Esophagus mucosa (tissue), 1 donor: ENCODE measurements at places on chromosomes 12 and 14. TPM values are rescaled to one million over a fixed set of nuclear protein-coding genes. Genes with fewer than 3 reads are reported as not detected.
A peak's percentile ranks its signal among the peaks of the same experiment; 100 is the strongest.

GRCh38 chr14:101097109-101097793 is 193.7 kb upstream of the RTL1 start:
- no peak for ATAC-seq

DNA sequence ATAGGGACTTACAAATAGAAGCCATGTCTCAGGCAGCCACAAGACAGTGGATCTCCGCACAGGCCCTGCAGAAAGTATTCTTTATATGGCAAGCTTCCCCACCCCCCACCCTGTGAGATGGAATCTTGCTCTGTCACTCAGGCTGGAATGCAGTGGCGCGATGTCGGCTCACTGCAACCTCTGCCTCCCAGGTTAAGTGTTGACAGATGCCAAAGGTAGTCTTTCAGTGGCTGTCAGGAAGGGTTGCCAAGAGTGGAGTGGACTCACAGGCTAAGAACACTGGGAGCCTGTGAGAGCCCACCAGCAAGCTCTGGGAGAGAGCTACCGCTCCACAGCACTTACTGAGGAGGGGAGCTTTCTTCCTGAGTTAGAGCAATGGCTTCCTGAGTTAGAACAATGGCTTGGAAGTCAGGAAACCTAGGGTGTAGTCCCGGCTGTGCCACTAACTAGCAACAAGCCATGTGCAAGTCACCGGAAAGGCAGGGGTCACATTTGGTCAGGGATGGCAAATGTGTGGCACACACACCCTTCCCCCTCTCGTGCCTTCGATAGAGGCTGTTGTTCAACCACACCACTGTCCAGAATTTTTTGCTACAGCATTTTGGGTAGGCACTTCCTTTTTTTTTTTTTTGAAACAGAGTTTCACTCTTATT is 2.6 kb downstream of the RNASE1 start:
- peak; percentile 44 for ATAC-seq

The KRT79 gene
- 0.32 TPM for total RNA-seq

GRCh38 chr14:100767788-100768536 is 41.3 kb downstream of the DLK1 start:
- no peak for ATAC-seq

DNA sequence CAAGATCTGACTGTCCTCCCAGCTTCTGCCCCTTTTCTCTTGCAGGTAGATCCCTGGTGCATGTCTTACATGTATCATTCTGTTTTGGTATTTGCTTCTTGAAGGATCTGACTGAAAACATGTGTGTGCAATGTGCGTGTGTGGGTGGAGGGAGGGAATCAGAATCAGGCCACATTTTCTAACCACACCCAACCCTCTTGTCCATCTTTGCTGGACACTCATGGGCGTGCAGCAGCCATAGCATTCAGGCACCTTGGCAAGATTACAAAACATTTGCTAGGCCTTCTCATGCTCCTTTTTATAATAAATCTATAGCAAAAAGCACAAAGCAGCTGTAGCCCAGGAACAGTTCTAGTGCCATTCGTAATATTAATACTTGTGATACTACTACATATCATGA is 233.6 kb upstream of the E2F7 start:
- ATAC-seq: no peak

The NPFF gene
- not detected for total RNA-seq

DNA sequence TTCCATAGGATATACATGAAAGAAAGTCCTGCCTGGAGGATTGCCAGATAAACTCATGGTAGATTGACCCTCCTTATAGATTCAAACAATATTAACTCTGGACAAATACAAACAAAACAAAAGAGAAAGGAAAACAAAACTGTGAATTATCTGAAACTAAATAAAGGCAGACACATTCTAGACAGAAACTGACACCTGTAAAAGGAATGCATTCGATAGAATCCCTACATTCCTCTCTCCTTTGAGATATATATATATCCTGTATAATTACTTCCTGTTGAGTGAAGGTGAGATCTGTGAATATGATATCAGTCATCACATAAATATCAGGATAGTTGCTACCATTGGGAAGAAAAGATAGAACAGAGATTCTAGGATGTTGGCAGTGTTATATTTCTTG is 948.4 kb upstream of the ATXN7L3B start:
- ATAC-seq: no peak

- peak; percentile 69 for ATAC-seq
Measured at GRCh38 chr12:45268672-45269411, 52.9 kb downstream of the ANO6 start.

DNA sequence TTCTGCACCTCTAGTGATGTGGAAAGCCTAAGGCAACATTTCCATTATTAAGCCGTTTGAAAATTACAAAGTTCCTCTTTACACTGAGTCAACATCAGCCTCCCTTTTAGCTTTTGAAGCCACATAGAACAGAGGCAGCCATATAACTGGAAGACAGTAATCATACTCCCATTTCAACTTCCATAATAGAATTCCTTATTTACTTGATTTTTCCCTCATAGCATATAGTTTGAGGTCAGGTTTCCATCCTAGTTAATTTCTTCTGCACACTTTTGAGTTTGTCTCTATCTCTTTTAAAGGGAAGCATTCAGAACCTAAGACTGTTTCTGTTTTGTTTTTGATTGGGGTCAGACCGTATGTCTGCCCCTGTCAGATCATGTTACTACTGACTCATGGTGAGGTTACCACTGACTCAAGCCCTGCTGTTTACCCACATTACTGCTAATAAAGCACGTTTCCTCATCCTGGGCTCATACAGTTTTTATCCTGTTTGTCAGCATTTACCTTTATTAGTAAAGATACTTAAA is 161.0 kb downstream of the SLC38A4 start:
- peak; percentile 86 for ATAC-seq
